ENCODE measurements at places on chromosomes 11 and 22. TPM values are rescaled to one million over a fixed set of nuclear protein-coding genes. Genes with fewer than 3 reads are reported as not detected.

GRCh38 chr11:113806406-113806805 lies 26.8 kb downstream of the CLDN25 start:
- H3K36me3 ChIP-seq: peaks cover 61% of the 10 kb centered on the region
- no peak for DNase-seq
- no peaks in the 10 kb centered on the region for H3K4me1 ChIP-seq
- no peaks in the 10 kb centered on the region for H3K27me3 ChIP-seq

The TRIM48 gene
- not detected for total RNA-seq

DNA sequence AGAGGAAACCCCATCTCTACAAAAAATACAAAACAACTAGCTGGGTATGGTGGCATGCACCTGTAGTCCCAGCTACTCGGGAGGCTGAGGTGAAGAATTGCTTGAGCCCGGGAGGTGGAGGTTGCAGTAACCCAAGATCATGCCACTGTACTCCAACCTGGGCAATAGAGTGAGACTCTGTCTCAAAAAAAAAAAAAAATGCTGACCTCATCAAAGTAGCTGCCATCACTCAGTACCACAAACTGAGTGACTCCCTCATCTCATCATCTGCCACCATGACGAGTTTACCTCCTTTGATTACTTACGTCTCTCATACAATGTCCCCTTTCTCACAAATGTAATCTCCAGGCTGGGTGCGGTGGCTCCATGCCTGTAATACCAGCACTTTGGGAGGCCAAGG lies 117.2 kb upstream of the CLPB start:
- no peaks in the 10 kb centered on the region for H3K4me1 ChIP-seq
- DNase-seq: no peak
- H3K27me3 ChIP-seq: no peaks in the 10 kb centered on the region
- no peaks in the 10 kb centered on the region for H3K36me3 ChIP-seq

- H3K27me3 ChIP-seq: no peaks in the 10 kb centered on the region
- H3K36me3 ChIP-seq: no peaks in the 10 kb centered on the region
- H3K4me1 ChIP-seq: no peaks in the 10 kb centered on the region
- no peak overlapping the region for H3K4me3 ChIP-seq
- H3K27ac ChIP-seq: no peak overlapping the region
Observed at GRCh38 chr11:130522284-130522961, 74.0 kb downstream of the ADAMTS15 start.

The P2RY2 gene
- 0.12 TPM for total RNA-seq

DNA sequence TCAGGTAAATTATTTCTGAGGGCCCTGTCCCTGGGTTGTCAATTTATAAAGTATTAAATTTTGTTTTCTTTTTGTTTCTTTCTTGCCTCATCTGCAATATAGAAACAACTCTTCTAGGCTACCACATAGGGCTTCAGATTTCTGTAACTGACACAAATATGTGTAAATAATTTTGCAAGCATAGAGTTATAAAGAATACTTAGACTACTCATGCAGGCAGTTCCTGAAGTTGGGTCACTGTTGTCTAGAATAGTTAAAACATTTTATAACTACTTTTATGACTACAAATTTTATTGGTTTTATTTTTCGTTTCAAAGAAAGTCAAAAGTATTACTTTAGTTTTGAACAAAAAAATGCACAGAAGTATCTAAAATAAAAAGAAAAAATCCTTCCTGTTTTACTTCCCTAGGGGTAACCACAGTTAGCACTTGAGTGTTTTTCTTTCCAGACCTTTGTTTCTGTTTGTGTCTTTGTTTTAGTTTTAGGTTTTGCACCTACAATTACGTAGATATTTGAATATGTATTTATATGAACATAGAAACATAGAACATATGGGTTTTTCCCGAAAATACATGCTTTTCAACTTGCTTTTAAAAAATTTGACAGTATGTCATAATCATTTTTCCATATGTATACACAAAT lies 12.4 kb upstream of the TMEM123 start:
- no peaks in the 10 kb centered on the region for H3K36me3 ChIP-seq
- no peak for DNase-seq
- no peaks in the 10 kb centered on the region for H3K27me3 ChIP-seq
- no peak overlapping the region for H3K4me3 ChIP-seq

GRCh38 chr11:36347384-36347906 lies 51.4 kb downstream of the PRR5L start:
- H3K27me3 ChIP-seq: no peaks in the 10 kb centered on the region
- H3K4me1 ChIP-seq: peaks cover 1% of the 10 kb centered on the region

The GAL gene
- total RNA-seq: not detected

DNA sequence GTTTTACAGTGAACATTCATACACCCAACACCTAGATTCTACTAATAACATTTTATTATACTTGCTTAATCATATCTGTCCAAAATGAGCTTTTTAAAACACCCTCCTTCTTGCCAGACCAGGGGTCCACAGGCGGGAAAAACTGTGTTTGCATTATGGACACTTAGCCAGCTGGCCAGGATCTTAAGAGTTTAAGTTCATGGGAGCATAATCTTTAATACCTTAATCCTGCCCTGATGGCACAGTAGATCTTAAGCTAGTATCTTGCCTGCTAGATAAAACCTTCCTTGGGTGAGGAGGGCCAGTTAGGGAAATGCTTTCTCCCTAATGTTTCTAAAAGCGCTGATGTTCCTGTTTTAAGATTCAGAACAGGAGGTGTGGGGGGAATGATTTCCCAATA lies 13.1 kb upstream of the CCDC134 start:
- no peak for DNase-seq
- no peak overlapping the region for H3K27ac ChIP-seq
- no peak overlapping the region for H3K4me3 ChIP-seq
- H3K36me3 ChIP-seq: peaks cover 45% of the 10 kb centered on the region
- no peaks in the 10 kb centered on the region for H3K27me3 ChIP-seq

- H3K36me3 ChIP-seq: peaks cover 3% of the 10 kb centered on the region
- no peak overlapping the region for H3K4me3 ChIP-seq
- DNase-seq: no peak
- peaks cover 13% of the 10 kb centered on the region for H3K4me1 ChIP-seq
- H3K27ac ChIP-seq: no peak overlapping the region
Observed at GRCh38 chr22:46064966-46065666, 85.2 kb upstream of the PPARA start.

GRCh38 chr11:126284829-126285228 lies 1.9 kb downstream of the TIRAP start:
- peaks cover 11% of the 10 kb centered on the region for H3K4me1 ChIP-seq
- no peak overlapping the region for H3K4me3 ChIP-seq
- peak; percentile 83 for DNase-seq
- no peak overlapping the region for H3K27ac ChIP-seq

DNA sequence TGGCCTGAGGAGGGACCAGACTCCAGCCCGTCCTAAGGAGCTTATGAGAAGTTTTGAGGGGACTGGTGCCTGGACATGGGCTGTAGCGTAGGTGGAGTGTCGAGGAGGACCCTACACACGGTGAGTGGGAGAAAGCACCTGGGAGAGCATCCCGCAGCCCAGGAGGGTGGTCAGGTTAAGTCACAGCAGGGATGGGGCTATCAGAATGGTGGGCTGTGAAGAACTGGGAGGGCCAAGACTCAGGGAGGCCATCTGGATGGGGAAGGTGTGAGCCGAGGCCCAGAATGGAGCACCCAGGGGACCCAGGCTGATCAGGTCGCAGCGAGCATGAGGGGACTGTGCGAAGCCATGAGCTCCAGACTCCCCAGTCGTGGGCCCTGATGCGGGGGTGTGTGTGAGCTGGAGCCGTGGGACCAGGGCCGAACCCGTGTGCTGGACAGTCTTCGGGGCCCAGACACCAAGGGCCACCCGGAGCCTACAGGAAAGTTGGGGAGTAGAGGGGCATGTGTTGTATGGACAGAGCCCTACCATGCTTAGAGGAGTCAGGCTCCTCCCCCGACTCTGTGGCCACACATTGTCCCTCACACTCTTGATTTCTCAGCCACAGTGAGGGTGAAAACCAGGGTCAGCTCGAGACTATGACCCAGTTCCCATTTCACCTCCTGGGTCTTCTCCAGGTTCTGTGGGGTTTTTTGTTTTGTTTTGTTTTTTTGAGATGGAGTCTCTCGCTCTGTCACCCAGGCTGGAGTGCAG lies 54.3 kb downstream of the BCR start:
- H3K27me3 ChIP-seq: no peaks in the 10 kb centered on the region
- peaks cover 7% of the 10 kb centered on the region for H3K36me3 ChIP-seq
- no peak overlapping the region for H3K27ac ChIP-seq
- H3K4me3 ChIP-seq: no peak overlapping the region

GRCh38 chr22:21766691-21767462 lies 31.3 kb upstream of the YPEL1 start:
- H3K36me3 ChIP-seq: peaks cover 26% of the 10 kb centered on the region
- H3K27me3 ChIP-seq: no peaks in the 10 kb centered on the region
- peak; percentile 48 for DNase-seq
- peak overlapping the region; percentile 72 for H3K27ac ChIP-seq

GRCh38 chr22:23565305-23565914 lies 14.7 kb downstream of the IGLL1 start:
- peak overlapping the region; percentile 71 for H3K4me3 ChIP-seq
- H3K36me3 ChIP-seq: no peaks in the 10 kb centered on the region
- H3K4me1 ChIP-seq: peaks cover 10% of the 10 kb centered on the region
- DNase-seq: no peak
- peaks cover 59% of the 10 kb centered on the region for H3K27me3 ChIP-seq

- H3K27me3 ChIP-seq: peaks cover 60% of the 10 kb centered on the region
- no peak for DNase-seq
- no peaks in the 10 kb centered on the region for H3K4me1 ChIP-seq
- H3K36me3 ChIP-seq: no peaks in the 10 kb centered on the region
Observed at GRCh38 chr11:76640501-76640900, 30.0 kb downstream of the LRRC32 start.

DNA sequence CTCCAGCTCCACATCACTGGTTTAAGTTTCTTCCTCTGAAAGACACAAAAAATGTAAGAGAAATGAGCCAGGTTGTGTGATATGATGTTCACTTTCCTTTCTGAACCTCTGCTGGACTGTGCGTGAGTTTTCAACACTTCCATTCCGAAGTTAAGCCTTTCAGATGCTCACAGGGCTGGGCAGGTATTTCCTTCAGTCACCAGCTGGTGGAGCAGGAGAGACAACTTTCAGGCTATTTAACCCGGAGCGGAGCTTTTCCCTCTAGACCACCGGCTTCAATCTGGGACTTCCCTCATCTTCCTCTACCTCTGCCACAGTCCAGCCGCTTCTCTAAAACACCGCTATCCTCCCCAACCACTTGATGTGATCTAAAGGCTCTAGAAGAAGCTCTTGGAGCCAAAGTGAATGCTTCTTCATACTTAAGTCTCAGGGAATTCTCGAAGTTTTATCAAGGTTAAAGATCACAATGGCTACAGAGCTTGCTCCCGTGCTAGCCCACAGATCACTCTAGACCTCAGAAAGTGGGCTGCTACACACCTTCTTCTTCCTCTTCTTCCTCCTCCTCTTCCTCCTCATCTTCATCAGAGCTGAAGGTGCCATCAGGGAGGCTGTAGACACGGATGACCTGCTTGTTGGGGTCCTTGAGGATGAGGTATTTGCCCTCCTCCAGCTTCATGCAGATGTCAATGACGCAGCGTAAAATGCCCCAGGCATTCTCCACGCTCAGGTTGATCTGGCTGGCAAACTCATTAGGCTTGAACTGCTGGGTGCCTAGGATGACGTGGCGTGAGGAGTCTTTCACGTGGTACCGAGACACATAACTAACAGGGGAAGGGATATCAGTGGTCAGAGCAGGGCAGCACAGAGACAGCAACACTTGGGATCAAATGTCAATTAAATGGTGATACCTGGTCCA lies 4.4 kb upstream of the FOXRED2 start:
- no peak overlapping the region for H3K4me3 ChIP-seq
- peaks cover 15% of the 10 kb centered on the region for H3K36me3 ChIP-seq
- no peak overlapping the region for H3K27ac ChIP-seq

- H3K4me3 ChIP-seq: no peak overlapping the region
- no peaks in the 10 kb centered on the region for H3K36me3 ChIP-seq
- no peak overlapping the region for H3K27ac ChIP-seq
- no peak for DNase-seq
- peaks cover 4% of the 10 kb centered on the region for H3K4me1 ChIP-seq
Observed at GRCh38 chr22:44047891-44048301, 23.8 kb downstream of the PARVB start.

- no peak for DNase-seq
- no peaks in the 10 kb centered on the region for H3K36me3 ChIP-seq
- peaks cover 14% of the 10 kb centered on the region for H3K27me3 ChIP-seq
- H3K27ac ChIP-seq: no peak overlapping the region
- no peaks in the 10 kb centered on the region for H3K4me1 ChIP-seq
Observed at GRCh38 chr11:33452836-33453624, 195.8 kb downstream of the HIPK3 start.

- H3K36me3 ChIP-seq: no peaks in the 10 kb centered on the region
- no peak for DNase-seq
- no peaks in the 10 kb centered on the region for H3K4me1 ChIP-seq
- H3K27me3 ChIP-seq: peaks cover 96% of the 10 kb centered on the region
- H3K27ac ChIP-seq: no peak overlapping the region
Observed at GRCh38 chr22:37330200-37331033, 48.1 kb downstream of the CYTH4 start.

Data from T-cell (primary cell).